ENCODE measurements at places on chromosomes 4 and X.

- DNase-seq, result no peak
Measured at GRCh38 chr4:23736466-23736865, 153.4 kb downstream of the PPARGC1A start.

GRCh38 chr4:16192057-16192456 lies 34.2 kb downstream of the TAPT1 start:
- DNase-seq, result no peak

DNA sequence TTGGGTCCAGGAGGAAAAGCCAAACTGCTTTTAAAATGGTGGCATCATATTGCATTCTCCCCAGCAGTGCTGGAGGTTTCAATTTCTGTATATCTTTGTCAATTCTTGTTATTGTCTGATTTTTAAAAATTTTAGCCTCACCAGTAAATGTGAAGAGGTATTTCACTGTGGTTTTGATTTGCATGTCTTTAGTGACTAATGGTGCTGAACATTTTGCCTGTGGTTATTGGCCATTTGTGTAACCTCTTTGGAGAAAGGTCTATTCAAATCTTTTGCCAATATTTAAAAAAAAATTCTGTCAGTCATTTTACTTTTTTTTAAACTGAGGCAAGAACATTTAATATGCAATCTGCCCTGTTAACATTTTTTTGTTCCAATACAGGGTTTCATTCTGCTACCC lies 322.1 kb downstream of the TLL1 start:
- no peak for DNase-seq

- DNase-seq, result no peak
Measured at GRCh38 chr4:7857238-7857701, 82.4 kb downstream of the AFAP1 start.

- DNase-seq, result no peak
Measured at GRCh38 chr4:185810746-185811508, 1.1 kb downstream of the SORBS2 start.

DNA sequence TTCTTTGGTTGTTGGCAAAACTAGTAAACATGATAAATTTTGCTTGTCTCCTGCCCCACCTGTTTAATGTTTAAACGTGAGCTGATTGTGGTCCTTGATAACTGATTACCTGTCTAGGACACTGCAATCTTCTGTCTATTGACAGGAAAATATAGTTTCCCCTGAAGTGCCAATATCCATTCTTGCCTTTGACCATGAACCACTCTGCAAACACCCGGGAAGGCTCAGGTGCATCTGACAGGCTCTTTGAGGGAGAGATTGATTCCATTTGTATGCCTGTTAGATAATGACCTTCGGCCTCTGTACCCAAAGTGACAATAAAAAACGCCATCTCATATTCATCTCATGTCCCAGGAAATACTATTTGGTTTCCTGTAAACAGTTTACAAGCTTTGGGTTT lies 453.0 kb downstream of the CENPC start:
- DNase-seq, result no peak

GRCh38 chr4:168421671-168422070 lies 58.6 kb downstream of the DDX60L start:
- peak; percentile 31 for DNase-seq

All from suppressor macrophage (primary cell).